ENCODE measurements at places on chromosomes 7 and 10.

DNA sequence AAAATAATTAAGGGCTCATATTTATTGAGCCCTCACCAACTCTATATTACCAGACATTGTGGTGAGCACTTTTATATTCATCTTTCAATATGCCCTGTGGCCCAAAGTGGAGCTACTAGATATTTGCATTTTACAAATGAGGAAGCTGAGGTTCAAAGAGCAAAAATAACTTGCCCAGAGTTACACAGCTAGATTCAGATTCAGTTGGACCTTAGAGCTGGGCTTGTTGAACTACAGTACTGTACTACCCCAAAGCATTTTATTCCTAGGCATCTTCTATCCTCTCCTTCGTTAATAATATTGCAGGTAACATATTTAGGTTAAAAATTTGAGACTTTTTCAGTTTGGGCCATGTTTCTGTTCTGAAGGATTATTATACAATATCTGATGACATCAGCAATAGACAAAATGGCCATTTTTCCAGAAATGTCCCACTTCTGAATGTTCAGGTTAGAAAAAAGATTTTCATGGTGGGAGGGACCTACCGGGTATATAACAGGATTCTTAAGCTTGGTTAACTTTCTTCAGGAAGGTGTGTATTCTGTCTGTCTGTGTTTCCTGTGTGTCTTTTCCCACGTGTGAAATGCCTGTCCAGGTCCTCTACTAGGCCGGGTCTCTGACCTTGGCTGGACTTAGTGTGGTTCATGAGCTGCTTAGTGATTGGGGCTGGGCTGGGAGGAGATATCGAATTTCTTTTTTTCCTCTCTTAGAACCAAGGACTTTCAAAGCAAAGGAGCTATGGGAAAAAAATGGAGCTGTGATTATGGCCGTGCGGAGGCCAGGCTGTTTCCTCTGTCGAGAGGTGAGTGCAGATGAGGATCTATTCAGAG is 13.6 kb downstream of the PRXL2A start:
- no peak for DNase-seq

DNA sequence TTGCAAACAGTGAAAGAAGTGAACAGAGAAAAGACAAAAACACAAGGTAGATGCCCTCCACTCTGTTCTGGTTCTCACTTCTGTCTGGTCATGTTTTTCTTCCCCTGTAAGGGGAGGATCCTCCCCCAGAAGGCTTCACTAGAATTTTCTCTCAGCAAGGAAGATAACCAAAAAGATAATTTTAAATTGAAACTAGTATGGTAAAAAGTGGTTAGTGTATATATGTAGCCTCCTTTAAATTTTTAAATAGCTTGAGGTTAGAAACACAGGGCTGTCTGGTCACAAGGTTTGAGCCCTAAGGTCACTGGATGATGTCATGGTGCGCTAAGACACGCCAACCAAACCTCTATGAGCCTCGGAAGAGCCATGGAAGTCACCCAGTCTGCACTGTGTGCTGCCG is 5.6 kb upstream of the PKD1L1 start:
- no peak for DNase-seq

GRCh38 chr10:132329565-132330485 is 2.2 kb upstream of the LRRC27 start:
- DNase-seq: no peak

- DNase-seq: no peak
Measured at GRCh38 chr7:101465576-101466196, 103.0 kb downstream of the COL26A1 start.

DNA sequence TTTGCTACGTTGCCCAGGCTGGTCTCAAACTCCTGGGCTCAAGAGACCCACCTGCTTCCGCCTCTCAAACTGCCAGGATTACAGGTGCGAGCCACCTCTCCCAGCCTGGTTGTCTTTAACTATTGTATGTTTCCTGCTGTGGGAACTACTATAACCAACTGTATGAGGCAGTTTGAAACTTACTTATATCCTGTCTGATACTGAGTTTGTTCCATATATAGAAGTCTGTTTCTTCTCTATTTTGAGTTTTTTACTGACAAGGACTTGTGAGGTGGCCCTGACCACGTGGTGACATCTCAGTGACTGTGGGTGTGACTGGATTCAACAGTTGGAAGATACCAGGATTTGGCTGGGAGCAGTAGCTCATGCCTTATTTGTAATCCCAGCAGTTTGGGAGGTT is 14.2 kb downstream of the FBH1 start:
- DNase-seq: no peak

Data from thoracic aorta (tissue), 2 donors.